Dermis lymphatic vessel endothelial cell (primary cell): ENCODE measurements at places on chromosomes 3 and 15. TPM values are rescaled to one million over a fixed set of nuclear protein-coding genes. Genes with fewer than 3 reads are reported as not detected.

The GRK7 gene
- not detected in 2 replicates for total RNA-seq

The GTF2E1 gene
- 29.3 and 33.3 TPM in 2 replicates for total RNA-seq

The SLC6A20 gene
- not detected in 2 replicates for total RNA-seq

The IFT122 gene
- 26.0 and 38.6 TPM in 2 replicates for total RNA-seq

The PARP15 gene
- total RNA-seq, result 0.11 and 0.17 TPM in 2 replicates

The ATP10A gene
- 0.09 and 0.54 TPM in 2 replicates for total RNA-seq

The CHP1 gene
- total RNA-seq, result 70.2 and 76.7 TPM in 2 replicates

The LRRN1 gene
- not detected in 2 replicates for total RNA-seq

The MYEF2 gene
- total RNA-seq, result 6.5 and 12.9 TPM in 2 replicates

The CLDN11 gene
- 47.5 and 90.1 TPM in 2 replicates for total RNA-seq

The GOLGA8T gene
- total RNA-seq, result 0.09 TPM in 1 of 2 replicates, not detected in the other

The TXNRD3 gene
- total RNA-seq, result 11.1 and 16.2 TPM in 2 replicates

The EXD1 gene
- not detected in 2 replicates for total RNA-seq

The ARGFX gene
- not detected in 2 replicates for total RNA-seq

The UMPS gene
- total RNA-seq, result 18.0 and 31.4 TPM in 2 replicates

The GABRR3 gene
- total RNA-seq, result not detected in 2 replicates

The PTPN23 gene
- total RNA-seq, result 14.2 and 15.3 TPM in 2 replicates

The POPDC2 gene
- total RNA-seq, result 0.17 and 0.33 TPM in 2 replicates

The IL5RA gene
- not detected in 2 replicates for total RNA-seq

The TRIM42 gene
- not detected in 2 replicates for total RNA-seq

The ACP3 gene
- not detected in 2 replicates for total RNA-seq

The HTR3E gene
- total RNA-seq, result not detected in 2 replicates

The MELTF gene
- 0.60 and 1.2 TPM in 2 replicates for total RNA-seq

The RFT1 gene
- 11.8 and 16.8 TPM in 2 replicates for total RNA-seq

The SAMD7 gene
- not detected in 2 replicates for total RNA-seq

The ZNF660 gene
- total RNA-seq, result under 0.01 and 0.26 TPM in 2 replicates

The VGLL3 gene
- total RNA-seq, result 0.17 and 1.2 TPM in 2 replicates

The COL6A5 gene
- total RNA-seq, result not detected in 2 replicates

The GOLGA8Q gene
- 0.22 and 0.43 TPM in 2 replicates for total RNA-seq

The PPP1R14D gene
- total RNA-seq, result not detected in 2 replicates

The PRRT3 gene
- total RNA-seq, result 0.52 and 0.54 TPM in 2 replicates

The ESYT3 gene
- total RNA-seq, result not detected in 2 replicates
